Fibroblast of lung (primary cell): ENCODE measurements at places on chromosomes 4 and X. TPM values are rescaled to one million over a fixed set of nuclear protein-coding genes. Genes with fewer than 3 reads are reported as not detected.

DNA sequence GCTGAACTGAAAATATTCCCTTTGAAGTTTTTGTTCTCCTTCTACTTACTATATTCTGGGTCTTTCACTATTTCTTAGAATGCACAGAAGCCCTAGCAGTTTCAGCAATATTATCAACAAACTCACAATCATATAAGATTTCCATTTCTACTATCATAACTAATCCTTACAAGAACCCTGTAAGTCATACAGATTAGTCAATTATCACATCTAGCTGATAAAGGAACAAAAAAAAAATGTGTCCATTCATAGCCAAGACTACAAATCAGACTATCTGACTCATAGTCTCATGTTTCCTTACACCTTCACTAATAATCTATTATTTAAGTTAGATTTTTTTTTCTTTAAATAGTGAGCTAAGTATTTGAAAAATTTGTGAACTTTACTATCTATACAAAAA lies 72.5 kb downstream of the LRBA start:
- peak; percentile 20 for DNase-seq

- DNase-seq: no peak
These were observed 9.6 kb upstream of the GRSF1 start for GRCh38 chr4:70849291-70849690.

DNA sequence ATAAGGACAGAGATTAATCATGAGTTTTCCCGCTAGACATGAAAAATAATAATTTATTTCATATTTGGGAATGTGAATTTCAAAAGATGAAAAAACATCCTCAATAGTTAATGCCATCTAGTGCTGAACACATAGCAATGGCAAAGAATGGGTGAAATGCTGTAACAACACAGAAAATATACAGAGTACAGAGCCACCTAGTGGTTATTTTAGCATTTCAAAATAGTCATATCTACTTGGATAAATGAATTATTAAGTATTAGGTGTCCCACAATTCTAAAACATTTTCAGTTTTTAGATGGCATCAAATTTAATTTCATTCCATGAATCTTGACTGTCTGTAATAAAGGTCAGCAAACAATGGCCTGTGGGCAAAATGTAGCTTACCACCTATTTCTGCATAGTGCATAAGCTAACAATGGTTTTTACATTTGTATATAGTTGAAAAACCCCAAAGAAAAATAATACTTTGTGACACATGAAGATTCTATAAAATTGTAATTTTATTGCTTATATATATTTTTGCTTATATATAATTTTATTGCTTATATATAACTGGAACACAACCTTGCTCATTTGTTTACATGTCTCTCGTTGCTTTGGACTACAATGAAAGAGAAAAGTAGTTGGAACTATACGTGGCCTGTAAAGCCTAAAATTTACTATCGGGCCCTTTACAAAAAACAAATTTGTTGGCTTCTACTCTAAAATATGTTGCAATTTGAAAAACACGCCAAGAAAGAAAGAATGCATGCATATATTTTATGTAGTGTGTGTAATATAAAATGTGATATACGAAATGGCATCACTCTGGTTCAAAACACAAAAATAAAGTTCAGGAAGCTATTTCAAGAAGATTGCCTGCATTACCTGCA lies 99.1 kb upstream of the FAM47C start:
- peak; percentile 42 for DNase-seq

DNA sequence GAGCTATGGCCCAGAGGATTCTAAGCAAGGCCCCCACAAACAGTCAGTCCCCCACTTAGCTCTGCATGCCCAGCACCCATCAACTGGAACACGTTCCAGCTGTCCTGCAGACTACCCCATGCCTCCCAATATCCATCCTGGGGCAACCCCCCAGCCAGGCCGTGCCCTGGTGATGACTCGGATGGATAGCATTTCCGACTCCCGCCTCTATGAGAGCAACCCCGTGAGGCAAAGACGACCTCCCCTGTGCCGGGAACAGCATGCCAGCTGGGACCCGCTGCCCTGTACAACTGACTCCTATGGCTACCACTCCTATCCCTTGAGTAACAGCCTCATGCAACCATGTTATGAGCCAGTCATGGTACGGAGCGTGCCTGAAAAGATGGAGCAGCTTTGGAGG lies 32.0 kb downstream of the LAS1L start:
- no peak for DNase-seq

DNA sequence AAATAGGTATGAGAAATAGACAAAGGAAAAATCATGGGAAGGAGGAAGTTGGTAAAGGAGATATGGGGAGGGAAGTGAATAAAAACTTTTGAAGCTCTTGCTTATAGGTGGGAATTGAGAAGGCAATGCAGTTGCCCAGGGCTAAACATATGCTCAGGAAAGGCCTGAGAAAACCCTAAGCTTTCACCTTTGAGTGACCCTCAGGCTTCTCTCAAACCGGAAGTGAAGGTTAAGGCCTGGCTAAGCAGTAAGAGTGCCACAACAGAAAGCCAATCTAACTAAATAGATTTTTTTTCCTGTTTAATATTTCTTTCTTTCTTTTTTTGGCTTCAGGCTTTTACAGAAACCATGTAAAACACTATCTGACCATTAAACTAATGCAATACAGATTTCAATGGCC lies 69.5 kb upstream of the GABRA3 start:
- no peak for DNase-seq

GRCh38 chrX:12610079-12610478 lies 181.1 kb upstream of the PRPS2 start:
- DNase-seq: peak; percentile 21

GRCh38 chr4:24274381-24274941 lies 309.9 kb downstream of the DHX15 start:
- peak; percentile 91 for DNase-seq

GRCh38 chr4:37393321-37393720 lies 148.8 kb downstream of the NWD2 start:
- DNase-seq: no peak

DNA sequence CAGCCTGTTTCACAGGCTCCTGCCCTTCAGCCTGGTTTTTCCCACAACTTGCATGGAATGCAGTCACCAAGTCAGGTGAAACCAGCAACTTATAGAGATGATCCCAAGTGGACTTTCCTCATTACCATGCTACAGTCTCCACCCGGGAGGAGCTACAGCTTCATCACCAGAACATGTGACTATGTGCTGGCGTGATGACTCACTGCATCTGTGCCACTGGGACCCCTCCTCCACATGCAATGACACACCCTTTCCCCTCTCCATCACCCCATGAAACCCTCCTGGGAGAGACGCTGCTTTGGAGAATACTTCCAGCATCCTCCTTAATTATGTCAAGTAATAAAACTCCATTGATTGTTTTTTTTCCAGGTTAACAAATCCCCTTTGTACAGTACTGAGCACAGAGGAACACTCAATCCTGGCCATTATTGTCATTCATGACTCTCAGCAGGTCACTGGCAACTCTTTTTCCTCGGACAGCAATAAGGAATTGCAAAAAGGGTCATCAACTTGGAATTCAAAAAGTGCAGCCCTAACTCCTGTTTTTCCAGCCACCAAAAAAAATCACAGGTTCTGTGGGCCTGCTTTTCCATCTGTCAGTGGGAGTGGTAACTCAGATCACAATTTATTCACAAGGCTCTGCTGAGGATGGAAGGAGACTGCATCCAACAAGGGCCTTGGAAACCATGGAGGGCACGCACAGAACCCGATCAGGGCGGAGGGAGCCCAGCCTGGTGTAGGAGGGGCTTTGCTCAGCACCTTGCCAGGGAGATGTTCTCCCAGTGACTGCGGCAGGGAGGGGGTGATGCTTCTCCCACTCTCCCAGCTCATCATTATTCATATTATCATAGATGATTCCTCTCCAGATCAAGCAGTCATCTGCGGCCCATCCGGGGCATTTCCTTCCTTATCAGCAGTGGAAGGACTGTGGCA lies 17.4 kb downstream of the QDPR start:
- peak; percentile 83 for DNase-seq

GRCh38 chrX:103533511-103534216 lies 14.4 kb upstream of the RAB40A start:
- peak; percentile 77 for DNase-seq

Gene HS6ST2
- total RNA-seq: 0.17 and 0.26 TPM in 2 replicates

DNA sequence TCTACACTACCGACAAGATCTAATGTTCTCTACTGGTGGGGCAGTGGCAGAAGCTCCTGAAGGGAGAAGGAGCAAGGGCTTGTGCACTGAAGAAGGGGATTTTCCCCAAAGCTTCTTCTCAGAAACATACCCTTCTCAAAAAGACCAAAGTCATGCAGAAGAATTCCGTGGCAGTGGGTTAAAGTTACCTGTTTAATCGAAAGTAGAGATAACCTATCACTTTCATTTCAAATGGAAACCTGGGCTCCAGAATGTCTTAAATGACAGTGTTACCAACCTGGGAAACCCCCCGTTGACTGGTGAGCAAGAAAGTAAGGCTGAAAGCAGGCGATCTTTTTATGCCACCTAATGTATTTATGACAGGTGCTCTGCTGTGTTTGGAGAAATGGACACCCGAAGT lies 92.5 kb upstream of the TEX13D start:
- DNase-seq: no peak

- DNase-seq: no peak
These were observed 87.2 kb downstream of the KLHL8 start for GRCh38 chr4:87133183-87133582.

GRCh38 chr4:180041576-180041975 lies 2201.6 kb upstream of the TENM3 start:
- no peak for DNase-seq

DNA sequence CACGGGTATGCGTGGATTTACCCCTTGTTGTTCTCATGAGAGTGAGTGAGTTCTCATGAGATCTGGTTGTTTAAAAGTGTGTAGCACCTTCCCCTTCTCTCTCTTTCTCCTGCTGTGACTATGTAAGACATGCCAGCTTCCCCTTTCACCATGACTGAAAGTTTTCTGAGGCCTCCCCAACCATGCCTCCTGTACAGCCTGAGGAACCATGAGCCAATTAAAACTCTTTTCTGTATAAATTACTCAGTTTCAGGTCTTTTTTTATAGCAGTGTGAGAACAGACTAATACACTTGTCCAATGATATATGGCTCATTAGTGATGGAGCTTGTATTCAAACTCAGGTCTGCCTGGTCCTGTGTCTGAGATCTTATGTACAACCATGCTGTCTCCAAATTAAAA lies 28.5 kb upstream of the RTL3 start:
- no peak for DNase-seq

GRCh38 chrX:108484251-108484650 lies 44.6 kb downstream of the COL4A5 start:
- no peak for DNase-seq

Gene IL13RA1
- total RNA-seq: 54.2 and 67.4 TPM in 2 replicates

Gene WAS
- under 0.01 and 0.17 TPM in 2 replicates for total RNA-seq

Gene MBNL3
- total RNA-seq: 2.8 and 4.5 TPM in 2 replicates

GRCh38 chrX:149903889-149904748 lies 23.1 kb downstream of the MAGEA8 start:
- DNase-seq: peak; percentile 1

GRCh38 chr4:40280586-40280985 lies 54.5 kb upstream of the CHRNA9 start:
- DNase-seq: no peak

Gene COQ2
- 13.9 and 26.4 TPM in 2 replicates for total RNA-seq

Gene GAGE12E
- total RNA-seq: not detected in 2 replicates

- peak; percentile 75 for DNase-seq
These were observed 138.4 kb downstream of the COL25A1 start for GRCh38 chr4:109164011-109164410.

- DNase-seq: no peak
These were observed 8.1 kb upstream of the UVSSA start for GRCh38 chr4:1338752-1339414.

GRCh38 chr4:137471895-137472294 lies 60.4 kb downstream of the PCDH18 start:
- DNase-seq: peak; percentile 51

GRCh38 chr4:114072781-114073180 lies 93.3 kb upstream of the ARSJ start:
- DNase-seq: peak; percentile 74

Gene FRMD7
- under 0.01 and 0.26 TPM in 2 replicates for total RNA-seq

DNA sequence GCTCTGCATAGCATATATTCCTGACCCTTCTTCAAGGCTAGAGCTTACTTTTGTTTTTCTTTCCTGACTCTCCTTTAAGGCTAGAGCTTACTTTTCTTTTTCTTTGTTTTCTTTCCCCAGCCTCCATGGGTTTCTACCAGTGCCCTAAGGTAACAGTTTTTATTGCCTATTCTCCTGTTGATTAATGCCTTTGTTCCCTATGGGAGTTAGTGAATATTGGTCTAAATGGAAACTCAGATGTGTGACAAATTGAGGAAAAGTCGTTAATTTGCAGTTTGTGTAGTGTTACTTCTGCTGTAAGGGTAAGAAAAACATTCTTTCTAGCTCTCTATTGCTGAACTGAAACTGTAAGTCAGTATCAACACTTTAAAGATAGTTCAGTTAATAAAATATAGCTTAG lies 358.7 kb downstream of the IL15 start:
- DNase-seq: no peak

DNA sequence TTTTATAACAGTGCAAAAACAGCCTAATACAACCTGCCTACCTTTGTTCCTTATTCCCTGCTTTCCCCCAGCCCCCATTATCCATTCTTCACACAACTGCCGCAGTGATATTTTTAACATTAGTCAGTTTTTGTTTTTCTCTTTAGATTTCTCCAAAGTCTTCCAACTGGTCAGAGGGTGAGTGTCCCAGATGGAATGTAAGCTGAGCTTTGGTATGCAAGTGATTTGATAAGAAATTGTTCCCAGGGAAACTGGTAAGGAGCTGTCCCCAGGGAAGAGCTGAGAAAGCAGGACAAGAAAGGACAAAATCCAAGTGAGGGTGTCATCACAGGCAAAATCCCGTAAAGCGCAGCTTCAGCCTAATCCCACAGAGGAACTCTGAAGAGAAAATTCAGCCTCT lies 475.5 kb upstream of the ADGRL3 start:
- DNase-seq: peak; percentile 94

DNA sequence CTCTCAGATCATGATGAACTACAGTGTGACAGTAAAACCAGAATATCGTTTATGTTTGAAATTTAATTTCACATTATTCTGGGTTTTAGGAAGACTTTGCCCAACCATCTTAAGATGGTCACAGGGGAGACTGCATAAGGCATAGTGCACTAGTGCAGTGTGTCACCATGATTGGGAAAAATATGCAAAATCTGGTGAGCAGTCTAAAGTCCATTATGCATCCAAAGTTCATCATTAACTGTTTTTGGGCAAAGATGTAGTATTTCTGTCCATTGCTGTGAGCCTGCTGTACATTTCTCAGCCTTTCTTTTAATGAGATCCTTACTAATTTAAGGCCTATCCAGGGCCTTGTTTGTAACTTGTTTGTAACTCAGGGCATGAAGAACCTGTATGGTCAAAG lies 11.3 kb upstream of the MFAP3L start:
- no peak for DNase-seq

Gene SPANXA2
- not detected in 2 replicates for total RNA-seq

- DNase-seq: no peak
These were observed 259.7 kb downstream of the BMPR1B start for GRCh38 chr4:95017305-95018064.

- DNase-seq: peak; percentile 40
These were observed 43.2 kb downstream of the TMEM144 start for GRCh38 chr4:158253350-158253980.

- DNase-seq: no peak
These were observed 199.5 kb upstream of the UGT8 start for GRCh38 chr4:114399105-114399504.

- DNase-seq: peak; percentile 37
These were observed 8.4 kb downstream of the HTRA3 start for GRCh38 chr4:8278009-8278395.
